Lower lobe of right lung (tissue), 2 donors: ENCODE measurements at places on chromosomes 7 and 10.

DNA sequence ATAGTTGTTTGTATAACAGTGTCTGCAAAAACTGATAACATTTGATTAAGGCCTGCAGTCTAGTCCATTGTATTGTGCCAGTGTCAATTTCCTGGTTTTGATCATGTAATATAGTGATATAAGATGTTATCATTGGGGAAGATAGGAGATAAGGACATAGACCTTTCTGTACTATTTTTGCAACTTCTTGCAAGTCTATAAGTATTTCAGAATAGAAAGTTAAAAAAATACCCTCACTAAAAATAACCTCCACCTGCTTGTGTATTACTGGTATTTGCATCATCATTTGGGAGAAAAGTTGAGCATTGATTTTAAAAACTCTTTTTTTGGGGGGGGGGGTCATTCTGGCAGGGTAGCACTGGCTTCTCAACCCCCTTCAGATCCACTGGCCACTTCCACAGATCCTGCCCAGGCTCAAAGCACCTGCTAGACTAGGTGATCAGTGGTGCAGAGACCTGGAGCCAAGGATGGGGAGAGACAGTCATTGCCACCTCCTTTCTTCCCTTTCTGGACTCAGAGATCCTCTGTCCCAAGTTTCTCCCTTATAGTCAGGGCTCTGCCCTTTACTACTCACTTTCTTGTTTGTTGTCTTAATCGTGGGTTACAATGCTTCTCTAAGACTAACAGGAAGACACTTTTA, 103.0 kb downstream of the RBM20 start:
- no peak for DNase-seq

DNA sequence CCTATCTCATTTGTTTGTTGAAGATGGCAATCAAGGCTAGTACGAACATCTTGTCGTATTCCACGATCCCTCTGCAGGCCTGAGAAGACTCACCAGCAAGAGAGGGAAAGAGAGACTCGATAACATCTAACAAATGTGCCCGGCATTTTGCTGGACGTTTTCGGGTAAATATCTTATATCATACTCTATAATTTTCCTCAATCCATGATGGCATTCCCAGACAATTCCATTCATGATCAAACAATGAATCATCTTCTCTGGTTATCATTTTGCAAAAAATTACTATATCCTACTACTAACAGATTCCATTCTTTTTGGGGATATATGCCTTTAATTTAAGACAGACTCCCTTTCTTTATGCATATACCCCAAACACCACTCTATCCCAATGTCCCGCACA, 118.1 kb downstream of the TYW1B start:
- no peak for DNase-seq

GRCh38 chr10:7274293-7274692, 136.5 kb downstream of the SFMBT2 start:
- DNase-seq = no peak

DNA sequence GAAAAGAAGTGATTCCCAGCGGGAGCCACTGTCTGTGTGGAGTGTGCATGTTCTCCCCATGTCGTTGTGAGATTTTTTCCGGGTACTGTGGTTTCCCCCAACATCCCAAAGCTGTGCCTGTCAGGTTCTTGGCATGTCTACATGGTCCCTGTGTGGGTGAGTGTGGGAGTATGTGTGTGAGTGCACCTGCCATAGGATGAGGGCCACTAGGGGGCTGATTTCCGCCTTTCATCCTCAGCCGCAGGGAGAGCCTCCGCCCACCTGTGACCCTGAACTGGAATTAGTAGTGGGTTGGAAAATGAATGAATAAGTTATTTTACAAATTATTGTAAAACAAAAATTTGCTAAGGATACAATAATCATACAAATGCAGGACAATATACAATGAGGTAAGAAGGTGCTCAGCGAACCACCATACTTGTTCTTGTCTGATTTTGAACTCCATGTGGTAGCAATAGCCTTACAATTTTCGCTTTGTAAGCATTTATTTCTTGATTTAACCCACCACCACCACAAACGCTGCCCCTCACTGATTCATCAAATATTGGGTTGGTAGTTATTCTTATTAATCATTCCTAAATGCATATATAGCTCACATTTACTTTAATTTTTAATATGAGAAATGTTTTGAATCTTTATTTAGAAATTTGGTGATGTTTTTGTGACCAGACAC, 641.2 kb upstream of the VSTM2A start:
- no peak for DNase-seq

DNA sequence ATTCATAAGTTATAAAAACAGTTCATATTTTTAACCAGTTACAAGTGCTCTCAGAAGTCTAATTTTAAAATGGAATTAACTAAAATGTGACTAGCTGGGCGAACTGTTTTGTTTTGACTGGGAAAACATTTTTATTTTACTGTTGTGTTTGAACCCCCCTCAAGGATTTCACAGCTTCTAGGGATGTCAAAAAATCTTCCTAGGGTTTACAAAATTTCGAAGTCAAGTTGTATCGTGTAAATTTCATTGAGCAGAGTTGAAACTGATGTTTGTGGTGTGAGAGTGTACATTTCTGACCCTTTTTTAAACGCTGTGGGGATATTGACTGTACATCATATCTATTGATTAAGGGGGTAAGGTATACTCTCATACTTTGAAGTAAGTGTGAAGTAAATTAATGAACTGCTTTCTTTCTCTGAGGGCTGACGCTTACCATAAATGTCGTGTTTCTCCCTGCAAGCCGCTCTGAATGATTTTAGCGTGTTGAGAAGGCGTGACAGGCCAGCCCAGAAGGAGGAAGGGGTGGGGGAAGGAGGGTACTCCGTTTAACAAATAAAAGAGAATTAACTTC, 1.8 kb upstream of the SP8 start:
- DNase-seq = no peak

DNA sequence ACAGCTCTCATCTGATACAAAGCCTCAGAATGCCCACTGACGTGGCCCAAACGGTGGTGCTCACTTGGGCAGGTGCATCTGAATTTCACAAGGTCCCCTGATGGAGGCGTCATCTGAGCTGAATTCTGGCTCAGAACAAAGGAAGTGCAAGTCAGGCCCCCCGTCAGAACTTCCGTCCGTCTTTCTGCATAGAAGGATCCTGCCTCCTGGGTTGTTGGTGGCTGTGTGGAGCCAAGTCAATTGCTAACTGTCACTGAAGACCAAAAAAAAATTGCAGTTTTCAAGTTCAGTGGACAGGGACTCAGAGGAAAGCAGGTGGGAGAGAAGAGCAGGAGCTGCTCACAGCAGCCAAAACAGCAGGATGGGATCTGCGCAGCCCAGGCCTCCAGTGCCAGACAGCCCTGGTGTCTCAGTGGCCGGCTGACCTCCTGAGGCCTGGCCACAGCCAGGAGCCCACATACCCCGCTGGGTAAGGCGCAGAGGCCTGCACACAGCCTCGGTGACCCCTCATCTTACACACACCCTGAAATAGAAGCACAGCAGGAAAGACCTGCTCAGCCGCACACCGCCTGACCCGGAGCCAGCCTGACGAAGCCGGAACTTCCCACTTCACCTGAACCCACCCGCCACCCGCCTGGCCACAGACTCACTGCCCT, 49.4 kb downstream of the PYROXD2 start:
- no peak for DNase-seq

DNA sequence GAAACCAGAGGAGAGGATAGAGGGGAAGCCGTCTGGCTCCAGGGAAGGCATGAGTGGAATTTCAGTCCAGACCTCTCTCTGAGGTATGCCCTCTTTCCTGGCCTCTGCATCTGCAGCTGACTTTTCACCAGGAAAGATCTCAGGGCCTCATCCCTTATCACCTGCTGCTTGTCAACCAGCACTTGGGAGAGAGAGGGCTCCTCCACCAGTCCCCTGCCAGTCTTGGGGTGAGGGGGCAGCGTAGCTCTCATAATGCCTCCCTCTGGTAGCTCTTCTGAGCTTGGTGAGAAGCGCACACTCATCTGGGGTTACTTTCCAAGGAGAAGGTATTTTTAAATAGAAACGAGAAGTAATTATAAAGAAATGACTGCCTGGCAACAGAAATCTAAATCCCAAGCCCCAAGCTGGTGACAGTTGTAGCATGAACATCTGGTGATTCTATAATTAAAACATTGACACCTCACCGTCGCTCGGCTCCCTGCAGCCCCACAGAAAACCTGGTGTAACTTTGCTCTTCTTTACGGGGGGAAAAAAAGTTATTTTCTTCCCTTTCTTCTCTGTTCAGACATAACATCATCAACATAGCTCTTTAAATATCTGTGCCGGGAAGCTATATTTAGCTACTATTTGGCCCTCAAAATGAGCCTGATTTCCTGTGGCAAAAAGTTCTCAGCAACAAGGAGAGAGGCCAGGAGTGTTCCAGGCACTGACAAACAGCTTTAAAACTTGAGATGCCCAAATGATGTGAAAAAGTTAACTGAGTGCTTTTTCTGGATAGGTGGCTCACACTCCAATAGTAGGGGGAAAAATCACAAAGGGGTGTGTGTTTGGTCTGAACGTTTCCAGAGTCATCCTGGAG, 26.9 kb downstream of the HIP1 start:
- DNase-seq = peak; percentile 0

- no peak for DNase-seq
Observed at GRCh38 chr7:33298848-33299247, 169.5 kb downstream of the BBS9 start.

- no peak for DNase-seq
Observed at GRCh38 chr7:78052112-78052511, 253.5 kb downstream of the PHTF2 start.

DNA sequence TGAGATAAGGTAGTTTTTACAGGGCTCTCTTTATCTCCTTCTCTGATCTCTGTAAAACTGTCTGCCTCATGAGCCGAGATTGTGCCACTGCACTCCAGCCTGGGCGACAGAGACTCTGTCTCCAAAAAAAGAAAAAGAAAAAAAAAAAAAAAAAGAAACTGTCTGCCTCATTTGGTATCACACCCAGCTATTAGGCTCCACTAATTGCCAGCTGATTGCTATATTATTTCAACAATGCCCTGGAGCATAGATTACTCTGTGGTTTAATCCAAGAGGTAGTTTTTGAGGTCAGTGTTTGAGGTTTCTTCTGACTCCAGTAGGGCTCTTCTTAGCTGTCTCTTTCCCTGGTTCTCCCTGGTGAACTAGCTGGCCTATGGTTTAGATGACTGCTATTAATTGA, 268.1 kb upstream of the PLPP4 start:
- DNase-seq = no peak

DNA sequence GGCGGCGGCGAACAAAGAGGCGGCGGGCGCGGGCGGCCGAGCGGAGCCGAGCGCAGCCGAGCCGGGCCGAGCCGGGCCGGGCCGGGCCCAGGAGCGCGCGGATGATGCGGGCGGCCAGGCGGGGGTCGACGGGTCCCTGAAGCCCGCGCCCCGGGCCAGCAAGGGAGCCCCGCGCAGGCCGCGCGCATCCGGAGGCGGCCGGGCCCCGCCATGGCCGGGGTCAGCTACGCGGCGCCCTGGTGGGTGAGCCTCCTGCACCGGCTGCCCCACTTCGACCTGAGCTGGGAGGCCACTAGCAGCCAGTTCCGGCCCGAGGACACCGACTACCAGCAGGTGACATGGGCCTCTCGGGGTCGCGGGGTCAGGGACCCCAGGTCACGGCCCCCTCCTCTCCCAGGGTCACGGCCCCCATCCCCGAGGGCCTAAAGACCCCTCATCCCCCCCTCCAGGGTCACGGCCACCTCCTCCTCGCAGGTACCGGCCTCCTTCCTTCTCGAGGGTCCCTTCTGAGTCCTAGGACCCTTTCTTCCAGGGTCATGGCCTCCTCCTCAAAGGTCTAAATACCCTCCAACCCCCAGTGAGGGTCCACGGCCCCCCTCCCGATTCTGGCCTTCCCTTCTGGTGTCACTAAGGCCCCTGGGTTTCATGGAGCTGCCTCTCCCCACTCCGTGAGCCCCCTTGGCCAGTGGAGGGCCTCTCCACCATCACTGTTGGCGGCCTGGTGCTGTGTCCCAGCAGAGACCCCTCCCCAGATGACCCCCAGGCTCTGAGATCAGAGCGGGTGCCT, at the start of gene TTYH3:
Gene TTYH3 (plus strand): TSS at position 41 of the 787 bp plus-strand sequence. CDS start 170 bp downstream, at position 211.
- peak; percentile 71 for DNase-seq

DNA sequence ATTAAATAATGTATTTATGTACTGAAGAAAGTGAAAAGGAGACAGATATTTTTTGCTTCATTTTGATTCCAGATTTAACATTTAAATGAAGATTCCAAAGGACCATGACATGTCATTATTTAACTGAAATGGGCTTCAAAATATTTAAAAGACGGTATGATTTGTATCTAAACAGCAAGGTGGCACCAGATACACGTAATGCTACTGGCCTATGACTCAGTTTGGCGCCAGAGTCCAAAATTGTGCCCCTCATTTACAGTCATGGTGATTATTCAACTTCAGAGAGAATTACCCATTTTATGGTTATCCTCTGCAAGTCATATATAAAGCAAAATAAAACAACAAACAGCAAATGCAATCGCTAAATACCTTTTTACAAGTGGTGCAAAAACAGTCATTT, 94.5 kb downstream of the ETV1 start:
- no peak for DNase-seq

DNA sequence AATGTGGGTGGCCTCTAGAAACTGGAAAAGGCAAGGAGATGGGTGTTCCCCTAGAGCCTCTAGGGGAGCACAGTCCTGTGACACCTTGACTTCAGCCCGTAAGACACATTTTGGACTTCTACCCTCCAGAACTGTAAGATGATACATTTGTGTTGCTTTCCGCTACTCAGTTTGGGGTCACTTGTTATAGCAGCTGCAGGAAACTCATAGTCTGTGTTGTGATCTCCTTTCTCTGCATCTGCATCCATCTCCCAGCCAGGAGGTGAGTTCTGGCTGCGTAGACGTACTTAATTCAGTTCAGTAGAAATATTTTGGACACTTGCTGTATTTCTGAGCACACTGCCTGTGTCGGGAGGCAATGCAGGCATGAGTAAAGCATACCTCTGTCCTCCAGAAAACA, 29.3 kb upstream of the DMBT1 start:
- DNase-seq = no peak

DNA sequence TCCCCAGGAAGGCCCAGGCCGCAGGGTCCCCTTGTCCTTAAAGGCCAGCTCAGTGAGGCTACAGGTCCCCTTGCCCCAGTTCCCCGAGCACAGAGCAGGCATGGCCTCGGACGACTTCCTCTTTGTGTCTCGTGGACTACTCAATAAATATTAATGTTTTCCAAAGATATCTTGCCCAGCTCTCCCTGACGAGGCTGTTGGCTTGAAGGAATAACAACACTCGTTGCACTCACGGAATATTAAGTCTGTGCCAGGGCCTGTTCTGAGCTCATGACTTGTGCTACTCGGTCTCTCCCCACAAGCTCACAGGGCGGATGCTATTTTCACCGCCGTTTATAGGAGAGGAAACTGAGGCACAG, 68.2 kb downstream of the CUX1 start:
- peak; percentile 44 for DNase-seq

- DNase-seq = no peak
Observed at GRCh38 chr10:46024948-46025347, 5.5 kb downstream of the NCOA4 start.

GRCh38 chr10:373526-374309, 238.5 kb downstream of the ZMYND11 start:
- DNase-seq = no peak

DNA sequence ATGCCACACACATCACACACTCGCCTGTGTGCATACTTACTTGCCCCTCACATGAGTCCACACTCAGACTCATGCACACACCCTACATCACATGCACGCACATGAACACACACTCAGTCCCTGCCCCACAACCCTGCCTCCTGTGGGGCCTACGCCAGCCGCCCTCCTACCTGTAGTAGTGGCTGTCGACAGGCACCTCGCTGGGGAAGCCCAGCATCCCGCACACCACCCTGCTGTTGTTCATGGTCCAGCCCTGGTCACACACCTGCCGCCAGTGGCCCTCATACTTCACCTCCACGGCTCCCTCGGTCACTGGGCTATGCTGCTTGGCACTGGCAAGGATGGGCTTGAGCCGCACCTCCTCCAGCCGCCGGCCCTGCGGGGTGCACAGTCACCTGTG, 7.2 kb downstream of the LOXL4 start:
- DNase-seq = no peak

GRCh38 chr7:7736671-7737070, 18.3 kb upstream of the RPA3 start:
- no peak for DNase-seq
